ENCODE measurements at places on chromosomes 2 and 18.

- no peak for DNase-seq
Observed at GRCh38 chr2:83072767-83073166, 1386.3 kb downstream of the SUCLG1 start.

DNA sequence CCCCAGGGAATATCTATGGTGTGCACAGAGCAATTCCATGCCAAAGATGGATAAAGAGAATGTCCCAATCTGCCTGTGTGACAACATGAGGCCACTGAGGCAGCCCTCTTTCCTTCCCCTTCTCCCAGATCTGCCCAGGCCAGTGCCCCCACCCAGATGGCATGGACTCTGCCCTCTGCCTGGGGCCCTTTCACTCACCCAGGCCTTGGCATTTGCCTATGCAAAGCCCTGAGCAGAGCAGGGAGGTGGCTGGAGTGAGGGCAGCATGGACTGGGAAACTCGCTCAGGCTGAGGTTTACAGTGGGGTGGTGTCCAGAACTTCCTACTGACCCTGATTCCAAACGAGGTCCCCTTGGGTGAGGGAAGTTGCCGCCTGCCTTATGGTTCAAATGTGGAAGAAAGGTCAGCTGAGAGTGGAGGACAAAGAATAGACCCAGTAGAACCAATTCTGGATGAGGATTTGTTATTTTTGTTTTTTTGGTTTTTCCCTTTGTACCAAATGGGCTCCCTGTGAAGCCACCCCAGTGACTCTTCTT is 8.9 kb downstream of the SH2D6 start:
- no peak for DNase-seq

- DNase-seq = no peak
Observed at GRCh38 chr2:102620332-102620731, 979 bp downstream of the SLC9A2 start.

- no peak for DNase-seq
Observed at GRCh38 chr2:164625378-164625971, 4.2 kb upstream of the GRB14 start.

- DNase-seq = no peak
Observed at GRCh38 chr2:157441072-157441454, 2.8 kb downstream of the CYTIP start.

DNA sequence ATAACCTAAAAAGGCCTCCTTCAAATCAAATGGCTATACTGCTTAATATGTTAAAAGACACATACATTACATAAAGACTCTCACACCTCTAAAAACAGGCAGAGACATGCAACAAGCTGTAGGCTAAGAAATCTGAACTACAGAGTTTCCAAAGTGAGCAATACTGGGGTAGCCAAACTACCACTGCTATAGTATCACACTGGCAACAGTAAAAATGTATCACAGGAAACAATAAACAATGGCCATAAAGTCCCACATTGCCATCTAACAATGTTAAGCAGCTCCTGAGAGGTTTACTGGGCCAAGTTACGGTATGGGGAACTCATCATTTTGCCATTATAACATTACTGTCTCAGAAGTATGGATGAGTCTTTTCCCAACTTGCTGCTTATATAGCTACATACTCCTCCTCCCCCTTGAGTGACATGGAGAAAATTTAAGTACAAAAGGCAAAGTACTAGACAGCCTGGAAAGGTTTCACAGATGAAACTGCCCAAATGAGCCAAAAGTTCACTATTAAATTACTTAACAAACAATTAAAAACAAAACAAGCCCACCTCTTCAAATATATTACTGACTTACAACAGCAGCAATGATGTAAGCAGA is 50.3 kb downstream of the SS18 start:
- DNase-seq = no peak
